T1000 (cell line): ENCODE measurements at places on chromosomes 2 and 18.

DNA sequence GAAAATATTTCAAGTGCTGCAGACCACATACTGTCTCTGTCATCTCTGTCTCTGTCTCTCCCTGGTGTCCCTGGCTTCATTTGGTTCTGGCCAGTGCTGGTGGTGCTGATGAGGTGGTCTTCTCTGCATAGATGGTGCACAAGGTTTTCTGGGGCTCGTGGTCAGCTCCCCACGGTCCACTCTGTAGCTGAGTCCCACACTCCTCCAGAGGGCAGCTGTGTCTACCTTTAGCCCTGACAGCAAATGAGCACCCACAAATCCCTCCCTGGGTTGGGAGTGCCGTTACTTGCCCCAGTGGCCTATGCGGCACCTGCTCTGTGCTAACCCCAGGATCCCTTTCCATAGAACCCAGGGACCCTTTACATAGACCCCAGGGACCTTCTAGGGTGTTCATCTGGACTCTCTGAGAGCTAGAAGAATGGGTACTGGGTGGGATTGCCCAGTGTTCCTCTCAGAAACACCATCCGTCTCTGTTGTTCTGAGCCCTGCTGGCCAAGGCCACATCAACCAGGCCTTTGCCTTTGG is 129.3 kb downstream of the CAPN13 start:
- DNase-seq = no peak

GRCh38 chr18:50748243-50749229 is 71.3 kb downstream of the MRO start:
- no peak for DNase-seq

DNA sequence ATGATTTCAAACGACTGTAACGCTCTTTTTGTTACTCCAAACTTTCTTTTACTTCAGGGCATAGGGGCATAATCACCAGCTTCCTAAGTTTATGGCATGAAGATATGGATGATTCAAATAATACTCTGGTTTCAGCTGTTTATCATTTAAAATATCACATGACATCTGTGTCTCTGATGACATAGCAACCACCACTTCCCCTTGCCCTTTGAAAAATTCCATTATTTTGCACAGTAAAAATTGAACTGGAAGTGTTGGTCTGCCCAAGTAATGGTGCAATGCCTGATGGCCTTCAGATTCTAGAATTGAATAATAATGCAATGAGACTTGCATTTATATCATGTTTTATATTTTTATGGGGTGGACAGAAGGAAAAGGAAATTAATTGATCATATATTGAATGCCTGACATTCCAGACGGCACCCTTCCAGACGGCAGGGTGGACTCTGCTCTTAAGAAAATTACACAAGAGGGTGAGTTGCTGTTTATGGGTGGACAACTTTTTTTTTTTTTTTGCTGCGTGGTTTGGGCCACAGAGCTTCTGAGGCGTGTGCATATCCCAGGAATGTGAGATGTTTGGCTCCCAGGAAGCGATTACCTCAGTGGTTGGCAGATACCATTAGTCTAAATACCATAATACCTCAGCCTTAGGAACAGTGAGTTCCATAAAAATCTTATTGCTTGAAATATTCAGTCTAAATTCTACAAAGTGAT is 101.7 kb upstream of the ZNF521 start:
- DNase-seq = peak; percentile 48

- no peak for DNase-seq
Measured at GRCh38 chr18:77677536-77677935, 427.9 kb downstream of the GALR1 start.

- no peak for DNase-seq
Measured at GRCh38 chr18:79026491-79026890, 42.7 kb upstream of the ATP9B start.

GRCh38 chr2:239548451-239548871 is 147.6 kb upstream of the HDAC4 start:
- DNase-seq = no peak
